ENCODE measurements at places on chromosomes 11 and 22.

DNA sequence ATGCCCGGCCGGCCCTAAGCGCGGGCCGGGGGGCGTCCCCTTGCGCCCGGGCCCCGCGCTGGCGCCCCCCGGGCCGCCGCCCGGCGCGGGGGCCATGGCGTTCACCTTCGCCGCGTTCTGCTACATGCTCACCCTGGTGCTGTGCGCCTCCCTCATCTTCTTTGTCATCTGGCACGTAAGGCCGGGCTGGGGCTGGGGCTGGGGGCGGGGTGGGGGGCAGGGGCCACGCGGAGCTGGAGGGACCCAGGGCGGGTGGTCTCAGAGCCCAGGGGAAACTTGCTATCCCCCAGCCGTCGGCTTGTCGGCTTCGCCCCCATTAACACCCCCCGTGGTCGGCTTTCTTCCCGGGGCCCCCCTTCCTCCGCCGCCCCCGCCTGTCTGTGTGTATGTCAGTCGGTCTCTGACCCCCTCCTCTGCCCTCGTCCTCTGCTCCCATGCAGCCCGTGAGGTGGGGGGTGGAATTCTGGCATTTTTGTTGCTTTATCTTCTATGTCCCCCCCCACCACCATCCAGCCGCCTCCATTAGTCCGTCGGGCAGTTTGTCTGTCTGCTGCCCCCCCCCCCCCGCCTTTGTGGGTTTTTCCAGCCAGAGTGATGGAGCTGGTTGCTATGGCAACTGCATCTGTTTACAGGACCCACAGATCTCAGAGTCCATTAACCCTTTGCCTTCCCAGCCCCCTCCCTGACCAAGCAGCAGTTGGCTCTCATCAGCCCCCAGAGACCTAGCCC, 552 bp downstream of the CNIH2 start:
- DNase-seq = no peak

GRCh38 chr11:23947883-23948282, 549.0 kb upstream of the LUZP2 start:
- no peak for DNase-seq

DNA sequence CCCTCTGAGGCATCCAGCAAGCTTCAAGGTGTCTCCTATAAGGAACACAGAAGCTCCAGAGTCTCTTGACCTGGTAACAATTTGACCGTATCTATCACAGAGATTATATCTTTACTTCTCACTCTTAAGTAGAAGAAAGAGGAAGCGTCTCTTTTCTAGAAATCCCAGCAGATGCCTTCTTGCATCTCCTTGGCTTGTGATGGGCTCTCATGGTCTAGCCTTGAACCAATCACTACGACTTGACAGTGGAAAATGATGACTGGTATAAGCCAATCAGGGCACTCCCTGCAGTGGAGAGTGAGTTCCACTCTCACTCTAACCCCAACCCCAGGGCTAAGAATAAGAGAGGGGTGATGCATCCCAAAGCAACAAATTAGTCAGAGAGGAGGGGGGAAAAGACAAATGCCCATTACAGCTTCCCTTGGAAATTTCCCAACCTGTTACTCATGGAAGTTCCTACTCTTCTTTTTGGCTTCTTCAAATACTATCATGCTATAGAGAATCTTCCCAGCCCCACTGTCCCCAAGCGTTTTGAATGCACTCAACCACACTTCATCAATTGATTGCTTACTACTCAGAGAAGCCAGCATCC, 293.5 kb downstream of the MN1 start:
- DNase-seq = no peak

DNA sequence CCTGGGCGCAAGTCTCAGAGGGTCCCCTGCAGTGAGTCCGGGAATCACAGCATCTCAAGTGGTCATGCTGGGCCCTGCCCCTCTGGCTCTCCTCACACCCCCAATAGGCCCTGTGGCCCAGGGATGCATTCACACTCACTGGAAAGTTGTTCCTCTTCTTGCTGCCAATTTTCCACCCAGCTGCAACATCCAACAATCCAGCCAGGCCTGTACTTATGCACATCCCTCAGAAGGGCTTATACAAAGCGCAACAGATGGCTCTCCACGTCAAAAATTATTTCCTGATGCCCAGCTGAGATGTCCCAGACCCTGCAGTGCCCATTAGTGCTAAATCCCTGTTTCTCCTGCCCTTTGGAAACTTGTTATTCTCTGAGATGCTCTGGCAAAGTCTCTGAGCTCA, 407.8 kb upstream of the NARS2 start:
- no peak for DNase-seq

DNA sequence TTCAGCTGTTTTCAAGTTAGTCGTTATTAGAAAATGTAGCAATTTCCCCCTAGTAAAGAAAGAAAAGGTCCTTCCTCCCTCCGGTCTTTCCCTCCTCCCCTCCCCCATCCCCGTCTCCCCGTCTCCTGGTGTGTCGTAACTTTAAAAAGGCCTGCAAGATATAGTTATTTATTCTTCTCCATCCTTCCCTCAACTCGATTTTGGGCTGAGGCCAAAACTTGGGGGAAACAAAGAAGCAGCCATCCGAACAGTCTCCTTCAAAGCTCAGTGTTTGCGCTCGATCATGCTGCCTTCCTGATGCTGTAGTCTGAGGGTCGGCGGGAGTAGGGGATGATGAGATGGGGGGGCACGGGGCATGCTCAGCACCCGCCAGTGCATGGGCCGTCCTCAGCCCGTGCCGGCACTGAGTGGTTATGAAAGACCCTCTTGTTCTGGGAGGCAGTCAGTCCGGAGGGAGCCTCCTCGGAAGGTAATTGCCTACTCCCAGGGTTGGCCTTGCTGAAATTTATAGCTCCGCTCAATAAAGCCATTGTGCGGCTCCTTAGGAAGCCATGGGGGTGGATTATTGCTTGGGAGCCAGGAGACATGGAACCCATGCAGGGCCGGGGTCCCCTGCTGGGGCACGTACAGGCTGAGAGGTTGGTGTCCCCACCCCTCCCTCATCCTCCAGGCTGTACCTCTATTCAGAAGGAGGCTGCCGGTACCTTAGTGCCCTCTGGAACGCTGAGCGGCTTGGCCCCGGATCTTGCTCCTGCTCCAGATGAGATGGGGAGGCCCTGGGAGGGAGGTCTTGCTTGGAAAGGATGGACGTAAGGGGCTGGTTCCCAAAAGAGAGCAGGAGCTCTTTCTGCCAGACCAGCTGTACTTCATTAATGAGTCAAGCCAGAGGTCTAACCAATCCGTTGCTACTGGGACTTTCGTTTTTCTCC, 212.7 kb upstream of the CADM1 start:
- no peak for DNase-seq

DNA sequence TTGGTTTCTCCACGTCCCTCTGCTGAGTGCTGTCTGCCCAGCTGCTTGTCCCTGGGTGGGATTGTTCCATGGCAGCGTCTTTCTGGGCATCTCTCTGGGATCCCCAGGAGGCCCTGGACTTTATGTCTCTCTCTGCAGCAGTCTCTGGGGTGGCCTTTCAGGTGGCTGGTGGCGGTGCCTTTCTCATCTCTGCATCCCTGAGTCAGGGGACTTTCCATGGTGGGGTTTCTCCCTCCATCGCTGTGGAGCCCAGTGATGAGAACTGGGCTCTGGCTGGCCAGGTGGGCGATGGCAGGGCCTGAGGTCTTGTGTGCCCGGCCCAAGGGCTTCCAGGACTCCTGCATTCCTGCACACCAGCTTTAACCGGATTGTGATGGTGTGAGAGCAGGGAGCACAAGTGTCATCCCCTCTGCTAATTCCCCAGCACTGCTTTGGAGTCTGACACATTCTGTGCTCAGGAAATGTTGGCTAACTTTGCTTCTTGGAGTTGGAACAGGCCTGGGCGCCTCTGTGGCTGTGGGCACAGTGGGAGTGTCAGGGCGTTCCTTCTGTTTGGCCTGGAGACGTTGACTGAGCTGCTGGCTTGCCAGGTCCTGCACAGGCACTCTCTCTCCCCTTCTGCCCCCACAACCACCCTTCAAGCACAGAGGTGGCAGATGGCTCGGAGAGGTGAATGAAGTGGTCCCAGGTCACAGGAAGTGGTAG, 27.9 kb downstream of the FAM83F start:
- no peak for DNase-seq

- DNase-seq = no peak
Measured at GRCh38 chr11:119380827-119381180, 686 bp downstream of the USP2 start.

DNA sequence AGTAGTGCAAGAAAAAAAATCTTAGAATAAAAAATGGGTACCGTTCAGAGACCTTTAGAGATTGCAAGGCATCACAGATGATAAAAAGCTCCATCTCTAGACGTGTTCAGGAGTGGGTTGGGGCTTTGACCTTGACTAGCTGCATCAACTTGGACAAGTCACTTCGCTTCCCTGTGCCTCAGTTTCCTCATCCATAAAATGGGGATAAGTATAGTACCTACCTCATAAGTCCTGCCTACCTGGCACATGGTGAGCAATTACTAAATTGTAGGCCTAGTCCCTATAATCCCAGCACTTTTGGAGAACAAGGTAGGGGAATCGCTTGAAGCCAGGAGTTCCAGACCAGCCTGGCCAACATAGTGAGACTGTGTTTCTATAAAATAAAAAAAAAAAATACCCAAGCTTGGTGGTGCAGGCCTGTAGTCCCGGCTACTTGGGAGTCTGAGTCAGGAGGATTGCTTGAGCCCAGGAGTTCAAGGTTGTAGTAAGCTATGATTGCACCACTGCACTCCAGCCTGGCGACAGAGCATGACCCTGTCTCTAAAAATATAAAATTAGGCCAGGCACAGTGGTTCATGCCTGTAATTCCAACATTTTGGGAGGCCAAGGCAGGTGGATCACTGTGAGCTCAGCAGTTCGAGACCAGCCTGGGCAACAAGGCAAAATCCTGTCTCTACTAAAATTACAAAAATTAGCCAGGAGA, 6.0 kb upstream of the F2 start:
- no peak for DNase-seq

DNA sequence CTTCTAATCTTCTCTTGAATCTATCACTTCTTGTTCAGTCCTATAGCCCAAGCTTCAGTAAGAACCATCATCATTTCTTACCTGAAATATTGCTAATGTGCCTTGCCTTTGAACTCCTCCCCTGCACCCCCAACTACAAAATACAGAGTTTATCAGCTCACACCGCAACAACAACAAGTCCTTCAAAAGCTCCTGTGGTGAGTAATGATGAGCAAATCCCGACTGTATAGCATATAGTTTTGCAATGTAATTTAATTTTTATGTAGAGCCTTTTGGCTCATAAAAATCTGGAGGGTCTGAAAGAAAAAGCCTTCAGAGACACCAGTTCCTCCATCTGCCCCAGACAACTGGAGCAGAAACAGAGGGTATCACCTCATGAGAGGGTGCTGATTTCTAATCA, 124.7 kb downstream of the ARHGAP32 start:
- DNase-seq = no peak

Data from AG09309 (cell line).